ENCODE measurements at places on chromosomes 11 and 22. TPM values are rescaled to one million over a fixed set of nuclear protein-coding genes. Genes with fewer than 3 reads are reported as not detected.

DNA sequence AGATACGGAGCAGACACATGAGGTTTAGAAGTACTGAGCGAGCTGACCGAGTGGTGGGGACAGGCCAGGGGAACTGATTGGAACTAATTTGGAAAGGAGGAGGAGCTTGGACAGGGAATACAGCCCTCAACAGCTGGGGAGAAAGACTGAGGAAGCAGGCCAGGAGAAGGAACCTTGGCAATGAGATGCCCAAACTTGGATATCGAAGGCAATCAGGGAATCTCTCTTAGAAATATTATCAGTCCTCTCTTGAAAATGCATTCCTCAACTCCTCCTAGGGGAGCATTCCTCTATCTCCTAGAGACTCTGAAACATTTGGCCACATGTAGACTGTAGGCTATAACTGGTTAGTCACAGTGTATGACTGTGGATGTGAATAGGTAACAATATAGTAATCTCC lies 284.6 kb downstream of the GUCY1A2 start:
- H3K27me3 ChIP-seq = no peaks in the 10 kb centered on the region
- no peaks in the 10 kb centered on the region for H3K36me3 ChIP-seq
- no peak overlapping the region for H3K27ac ChIP-seq
- no peaks in the 10 kb centered on the region for H3K4me1 ChIP-seq

GRCh38 chr11:85086504-85087284 lies 540.5 kb downstream of the DLG2 start:
- H3K36me3 ChIP-seq = no peaks in the 10 kb centered on the region
- H3K27me3 ChIP-seq = no peaks in the 10 kb centered on the region
- H3K27ac ChIP-seq = no peak overlapping the region
- no peaks in the 10 kb centered on the region for H3K4me1 ChIP-seq

DNA sequence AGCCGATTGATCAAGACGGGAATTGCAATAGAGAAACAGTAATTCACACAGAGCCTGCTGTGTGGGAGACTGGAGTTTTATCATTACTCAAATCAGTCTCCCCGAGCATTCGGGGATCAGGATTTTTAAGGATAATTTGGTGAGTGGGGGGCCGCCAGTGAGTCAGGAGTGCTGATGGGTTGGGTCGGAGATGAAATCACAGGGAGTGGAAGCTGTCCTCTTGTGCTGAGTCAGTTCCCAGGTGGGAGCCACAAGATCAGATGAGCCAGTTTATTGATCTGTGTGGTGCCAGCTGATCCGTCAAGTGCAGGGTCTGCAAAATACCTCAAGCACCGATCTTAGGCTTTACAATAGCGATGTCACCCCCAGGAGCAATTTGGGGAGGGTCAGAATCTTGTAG lies 15.5 kb downstream of the MTFP1 start:
- no peak overlapping the region for H3K4me3 ChIP-seq
- DNase-seq = no peak
- H3K27ac ChIP-seq = no peak overlapping the region
- peaks cover 11% of the 10 kb centered on the region for H3K27me3 ChIP-seq
- H3K36me3 ChIP-seq = no peaks in the 10 kb centered on the region
- H3K4me1 ChIP-seq = peaks cover 14% of the 10 kb centered on the region

DNA sequence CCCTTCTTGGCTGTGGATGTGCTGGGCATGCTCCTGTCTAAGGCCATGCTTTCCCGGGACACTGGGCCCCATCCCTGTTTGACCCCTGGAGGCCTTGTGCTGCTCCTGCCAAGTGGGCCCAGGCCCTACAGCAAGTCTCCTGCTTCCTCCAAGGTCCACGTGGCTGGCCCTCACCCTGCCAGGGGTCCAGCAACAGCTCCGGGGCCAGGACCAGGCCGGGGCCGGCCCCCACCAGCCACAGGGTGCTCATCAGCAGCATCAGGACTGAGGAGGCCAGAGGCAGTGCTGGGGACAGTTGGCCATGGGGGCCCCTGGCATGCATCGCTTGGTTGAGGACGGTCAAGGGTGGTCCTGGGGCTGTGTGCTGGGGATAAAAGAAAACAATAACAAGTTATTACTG lies 2.5 kb downstream of the RHBDD3 start:
- no peak for DNase-seq
- H3K27me3 ChIP-seq = peaks cover 4% of the 10 kb centered on the region
- H3K36me3 ChIP-seq = peaks cover 20% of the 10 kb centered on the region

KCNJ1 gene
- 0.27 TPM for total RNA-seq

DNA sequence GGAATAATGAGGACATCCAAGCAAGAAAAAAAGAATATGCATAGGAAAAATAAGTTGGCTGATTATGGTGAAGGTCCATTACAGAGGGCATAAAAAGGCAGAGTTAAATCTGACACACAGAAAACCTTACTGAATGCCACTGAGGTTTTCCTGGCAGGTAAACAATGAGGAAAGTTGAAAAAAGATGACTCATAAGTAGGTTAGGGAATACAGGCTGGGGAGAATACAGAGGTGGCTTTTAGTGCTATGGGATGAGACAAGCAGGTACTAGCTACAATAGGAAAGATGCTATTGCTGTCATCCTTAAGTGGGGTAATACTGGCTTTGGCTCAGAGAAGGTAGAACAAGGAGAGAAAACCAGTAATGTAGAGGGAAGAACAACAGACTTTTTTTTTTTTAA lies 44.7 kb downstream of the CSTF3 start:
- H3K36me3 ChIP-seq = no peaks in the 10 kb centered on the region
- H3K4me1 ChIP-seq = no peaks in the 10 kb centered on the region

DNA sequence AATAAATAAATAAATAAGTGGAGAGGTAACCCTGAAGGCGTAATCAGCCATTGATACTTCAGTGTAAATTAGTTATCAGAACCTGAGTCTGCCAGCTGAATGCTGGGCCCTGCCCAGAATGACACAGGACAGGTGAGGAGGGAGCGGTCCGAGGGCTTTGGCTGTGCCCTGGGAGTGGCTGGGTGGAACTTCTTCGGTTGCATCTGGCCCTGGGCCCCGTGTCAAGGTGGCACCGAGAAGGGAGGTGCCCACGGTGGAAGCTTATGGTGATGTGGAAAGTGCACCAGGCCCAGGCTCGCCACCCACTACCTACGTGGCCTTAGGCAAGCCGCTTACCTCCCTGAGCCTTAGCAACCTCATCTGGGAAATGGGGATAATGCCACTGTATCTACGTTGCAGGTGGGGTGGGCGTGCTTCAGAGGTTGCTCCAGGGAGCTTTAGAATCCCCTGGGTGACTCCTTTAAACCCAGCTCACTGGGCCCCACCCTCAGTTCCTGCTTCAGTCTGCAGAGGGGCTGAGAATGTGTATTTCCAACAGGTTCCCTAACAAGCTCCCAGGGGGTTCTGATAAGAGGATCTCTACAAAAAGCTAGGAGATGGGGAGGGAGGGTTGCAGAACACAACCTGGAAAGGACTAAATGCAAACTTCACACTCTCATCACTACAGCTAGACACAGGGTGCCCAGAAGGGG lies 38.8 kb downstream of the TXN2 start:
- no peak overlapping the region for H3K4me3 ChIP-seq
- no peaks in the 10 kb centered on the region for H3K27me3 ChIP-seq
- H3K36me3 ChIP-seq = no peaks in the 10 kb centered on the region

DNA sequence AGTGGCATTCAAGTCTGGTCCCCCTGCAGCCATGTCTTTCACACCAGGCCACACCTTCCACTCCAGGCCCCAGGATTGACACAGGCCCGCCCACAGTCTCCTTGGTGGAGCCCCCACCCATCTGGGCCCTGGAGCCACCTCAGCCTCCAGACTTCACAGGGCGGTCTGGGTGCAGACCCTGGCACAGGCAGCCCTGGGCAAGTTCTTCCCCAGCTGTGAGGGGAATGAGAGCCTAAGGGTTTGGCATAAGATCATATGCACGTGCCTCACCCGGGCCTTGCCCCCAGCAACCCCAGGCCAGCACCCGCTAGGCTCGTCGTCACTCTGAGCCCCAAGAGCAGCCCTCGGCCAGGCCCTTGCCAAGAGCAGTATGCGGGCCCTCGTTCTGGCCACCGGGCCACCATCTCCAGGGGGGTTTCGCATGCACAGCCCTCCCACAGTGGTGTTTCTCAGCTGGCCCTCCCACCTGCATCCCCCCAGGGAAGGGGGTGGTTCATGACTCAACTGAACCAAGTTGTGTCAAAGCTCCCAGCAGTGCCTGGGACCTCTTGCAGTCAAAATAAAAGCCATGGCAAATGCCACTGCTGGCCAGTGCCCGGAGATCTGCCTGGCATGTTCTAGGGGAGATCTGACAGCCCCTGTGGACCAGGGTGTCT lies 70.4 kb upstream of the KCNQ1OT1 start:
- H3K27ac ChIP-seq = no peak overlapping the region
- H3K4me3 ChIP-seq = no peak overlapping the region
- H3K27me3 ChIP-seq = peaks cover 11% of the 10 kb centered on the region

PARVG gene
- 0.21 TPM for total RNA-seq

RRM1 gene
- total RNA-seq = 101 TPM

RCOR2 gene
- total RNA-seq = 8.1 TPM

- H3K36me3 ChIP-seq = no peaks in the 10 kb centered on the region
- H3K4me1 ChIP-seq = no peaks in the 10 kb centered on the region
- H3K4me3 ChIP-seq = no peak overlapping the region
- H3K27me3 ChIP-seq = no peaks in the 10 kb centered on the region
- DNase-seq = no peak
Measured at GRCh38 chr11:118838905-118839553, 44.7 kb upstream of the CXCR5 start.

KCTD14 gene
- 1.2 TPM for total RNA-seq

- H3K36me3 ChIP-seq = no peaks in the 10 kb centered on the region
- H3K4me1 ChIP-seq = peaks cover 12% of the 10 kb centered on the region
- DNase-seq = no peak
- peaks cover 39% of the 10 kb centered on the region for H3K27me3 ChIP-seq
- H3K27ac ChIP-seq = no peak overlapping the region
- H3K4me3 ChIP-seq = peak overlapping the region; percentile 83
Measured at GRCh38 chr22:37818409-37819104, 4.6 kb upstream of the GALR3 start.

GRCh38 chr11:819943-820649 lies 1.4 kb downstream of the PNPLA2 start:
- H3K36me3 ChIP-seq = no peaks in the 10 kb centered on the region
- no peaks in the 10 kb centered on the region for H3K27me3 ChIP-seq
- H3K27ac ChIP-seq = no peak overlapping the region
- DNase-seq = no peak
- H3K4me3 ChIP-seq = peak overlapping the region; percentile 87

GRCh38 chr22:32307055-32307454 lies 50.6 kb upstream of the RFPL3 start:
- H3K4me1 ChIP-seq = no peaks in the 10 kb centered on the region
- peaks cover 18% of the 10 kb centered on the region for H3K27me3 ChIP-seq

MS4A7 gene
- total RNA-seq = not detected

GRCh38 chr11:79108851-79109250 lies 332.0 kb downstream of the TENM4 start:
- H3K4me3 ChIP-seq = no peak overlapping the region
- H3K4me1 ChIP-seq = peaks cover 23% of the 10 kb centered on the region
- no peak for DNase-seq
- no peak overlapping the region for H3K27ac ChIP-seq

GRCh38 chr11:9109858-9110731 lies 18.7 kb upstream of the SCUBE2 start:
- peaks cover 8% of the 10 kb centered on the region for H3K36me3 ChIP-seq
- H3K27ac ChIP-seq = no peak overlapping the region
- DNase-seq = no peak
- H3K4me1 ChIP-seq = no peaks in the 10 kb centered on the region
- H3K4me3 ChIP-seq = no peak overlapping the region
- H3K27me3 ChIP-seq = no peaks in the 10 kb centered on the region

IFITM2 gene
- total RNA-seq = 238 TPM

DNA sequence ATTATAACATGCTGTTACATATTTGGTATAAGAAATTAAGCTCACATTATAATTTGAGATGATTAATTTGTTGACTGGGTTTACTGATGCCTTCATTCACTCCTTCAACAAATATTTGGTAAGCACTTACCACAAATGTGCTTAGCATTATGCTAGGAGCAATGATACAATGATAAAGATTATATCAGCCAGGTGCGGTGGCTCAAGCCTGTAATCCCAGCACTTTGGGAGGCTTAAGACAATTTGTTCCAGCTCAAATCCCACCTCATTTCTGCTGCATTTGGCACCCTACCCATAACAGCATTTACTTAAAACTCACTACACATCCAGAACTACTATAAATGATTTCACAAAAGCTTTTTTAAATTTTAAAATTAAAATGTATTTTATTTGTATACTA lies 1263.6 kb upstream of the RAG2 start:
- peaks cover 7% of the 10 kb centered on the region for H3K4me1 ChIP-seq
- no peaks in the 10 kb centered on the region for H3K36me3 ChIP-seq
- no peak overlapping the region for H3K27ac ChIP-seq
- DNase-seq = no peak

DNA sequence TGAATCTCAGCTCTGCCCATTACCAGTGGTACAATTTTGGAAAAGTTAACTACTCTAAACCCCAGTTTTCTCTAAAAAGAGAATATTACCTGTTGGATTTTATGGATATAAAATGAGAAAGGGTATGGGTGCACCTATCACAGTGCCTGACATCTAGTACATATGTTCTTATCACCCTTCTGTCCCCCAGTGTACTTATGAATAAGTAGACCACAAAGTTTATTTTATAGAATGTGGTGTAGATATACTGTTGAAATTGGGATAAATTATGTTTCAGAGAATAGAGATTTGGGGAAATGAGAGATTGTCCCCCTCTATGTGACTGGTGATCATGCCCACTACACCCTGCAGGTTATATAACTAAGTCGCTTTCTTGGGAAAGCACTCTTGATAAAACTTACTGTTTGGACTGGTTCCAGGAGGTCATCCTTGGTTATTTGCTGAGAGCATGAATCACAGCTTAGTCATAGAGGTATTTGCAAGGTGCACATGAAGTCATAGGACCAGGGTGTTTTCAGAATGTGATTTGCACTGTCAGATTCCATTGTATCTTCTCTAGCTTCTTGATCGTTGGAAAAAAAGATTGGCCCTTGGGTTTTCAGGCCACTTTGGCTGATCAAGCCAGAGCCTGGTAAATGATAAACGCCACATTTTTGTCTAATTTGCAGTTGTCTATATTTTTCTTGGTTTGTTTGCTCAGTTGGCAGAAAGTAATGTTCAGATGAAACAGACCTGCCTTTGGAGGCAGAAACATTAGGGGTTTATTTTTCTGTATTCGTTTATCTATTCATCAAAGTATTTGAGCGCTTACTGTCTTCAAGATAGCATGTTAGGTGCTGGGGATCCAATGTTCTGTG lies 21.3 kb downstream of the STX3 start:
- H3K27me3 ChIP-seq = no peaks in the 10 kb centered on the region
- peak overlapping the region; percentile 83 for H3K27ac ChIP-seq
- H3K4me3 ChIP-seq = no peak overlapping the region
- peaks cover 6% of the 10 kb centered on the region for H3K4me1 ChIP-seq
- peaks cover 5% of the 10 kb centered on the region for H3K36me3 ChIP-seq

- H3K36me3 ChIP-seq = no peaks in the 10 kb centered on the region
- H3K27ac ChIP-seq = no peak overlapping the region
- DNase-seq = no peak
- H3K4me3 ChIP-seq = no peak overlapping the region
Measured at GRCh38 chr11:96614846-96615245, 225.0 kb downstream of the JRKL start.

DNA sequence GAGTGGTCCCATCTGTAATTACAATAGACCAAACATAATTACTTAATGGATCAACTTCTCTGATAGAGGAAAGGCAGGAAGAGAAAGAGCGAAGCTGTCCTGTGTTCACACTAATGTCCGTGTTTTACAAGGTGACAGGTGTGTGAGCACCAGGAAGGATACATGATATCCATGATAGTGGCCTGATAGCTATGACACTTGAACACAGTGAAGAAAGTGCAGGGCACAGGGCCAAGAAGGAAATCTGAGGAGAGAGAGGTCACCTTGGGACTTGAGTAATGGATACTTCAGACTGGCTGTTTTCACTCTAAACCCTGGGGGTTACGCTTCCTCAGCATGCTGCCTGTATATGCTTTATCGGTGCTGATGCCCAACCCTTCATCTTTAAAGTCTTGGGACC lies 29.4 kb downstream of the TUB start:
- peaks cover 13% of the 10 kb centered on the region for H3K4me1 ChIP-seq
- DNase-seq = no peak
- H3K27me3 ChIP-seq = no peaks in the 10 kb centered on the region
- H3K36me3 ChIP-seq = no peaks in the 10 kb centered on the region
